ENCODE measurements at places on chromosomes 6 and 20.

GRCh38 chr6:89356642-89357170 lies 4.2 kb upstream of the UBE2J1 start:
- DNase-seq: no peak

DNA sequence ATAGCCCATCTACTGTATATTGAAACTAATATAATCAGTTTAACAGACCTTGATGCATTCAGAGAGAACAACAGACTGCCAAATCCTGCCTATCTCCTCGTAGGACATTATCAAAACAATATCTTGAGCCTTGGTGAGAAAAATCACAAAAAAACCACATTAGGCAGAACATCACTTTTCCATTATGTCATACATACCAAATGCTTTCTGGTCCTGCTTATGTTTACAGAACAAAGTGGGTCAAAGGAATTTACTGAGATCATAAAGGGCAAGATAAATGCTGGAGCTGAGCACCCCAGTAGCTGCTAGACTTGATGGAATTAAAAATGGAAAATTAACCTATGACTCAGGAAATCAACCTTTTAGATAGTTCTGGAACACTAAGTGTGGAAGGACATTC lies 195.3 kb upstream of the KCNK16 start:
- no peak for DNase-seq

GRCh38 chr6:53426667-53427270 lies 78.0 kb upstream of the ELOVL5 start:
- no peak for DNase-seq

- no peak for DNase-seq
Measured at GRCh38 chr6:7920425-7920824, 9.8 kb upstream of the TXNDC5 start.

DNA sequence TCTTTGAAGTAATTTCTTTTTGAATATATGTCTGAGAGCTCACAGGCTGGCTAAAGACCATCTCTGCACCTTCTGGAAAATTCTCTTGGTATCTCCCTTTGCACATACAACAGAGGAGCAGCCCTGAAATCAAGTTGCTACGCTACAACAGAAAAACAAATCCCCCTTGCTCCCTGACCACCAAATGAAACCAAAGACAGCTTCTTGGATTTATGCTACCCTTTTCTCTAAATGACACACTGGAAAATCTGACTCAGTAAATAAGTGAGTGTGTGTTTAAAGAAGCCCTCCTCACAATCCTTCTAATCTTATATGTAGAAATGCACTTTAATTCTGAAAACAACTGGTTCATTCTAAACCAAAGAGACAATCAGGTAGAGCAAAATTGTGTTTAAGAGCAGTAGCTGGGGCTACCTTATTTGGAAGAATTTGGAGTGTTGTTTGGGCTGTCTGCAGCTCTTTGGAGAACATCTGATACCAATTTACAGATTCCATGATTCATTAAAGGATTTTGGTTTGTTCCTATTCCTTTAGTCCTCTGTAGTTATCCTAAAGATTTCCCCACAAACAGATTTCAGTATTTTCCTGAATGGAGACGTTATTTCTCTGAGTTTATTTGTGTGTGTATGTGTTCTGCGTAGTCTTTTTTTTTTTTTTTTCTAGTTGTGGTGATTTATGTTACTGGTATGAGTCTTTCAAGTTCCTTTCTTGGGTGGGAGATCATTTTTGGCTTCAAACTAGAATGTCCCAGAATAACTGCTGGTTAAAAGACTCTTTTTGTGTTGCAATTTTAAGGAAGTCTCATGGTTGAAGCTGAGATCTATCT lies 36.4 kb upstream of the UTRN start:
- no peak for DNase-seq

Data from NCI-H2081 (cell line).